Inflammatory macrophage treated with lipopolysaccharide for 4 hours (primary cell): ENCODE measurements at places on chromosomes 1 and 21.

DNA sequence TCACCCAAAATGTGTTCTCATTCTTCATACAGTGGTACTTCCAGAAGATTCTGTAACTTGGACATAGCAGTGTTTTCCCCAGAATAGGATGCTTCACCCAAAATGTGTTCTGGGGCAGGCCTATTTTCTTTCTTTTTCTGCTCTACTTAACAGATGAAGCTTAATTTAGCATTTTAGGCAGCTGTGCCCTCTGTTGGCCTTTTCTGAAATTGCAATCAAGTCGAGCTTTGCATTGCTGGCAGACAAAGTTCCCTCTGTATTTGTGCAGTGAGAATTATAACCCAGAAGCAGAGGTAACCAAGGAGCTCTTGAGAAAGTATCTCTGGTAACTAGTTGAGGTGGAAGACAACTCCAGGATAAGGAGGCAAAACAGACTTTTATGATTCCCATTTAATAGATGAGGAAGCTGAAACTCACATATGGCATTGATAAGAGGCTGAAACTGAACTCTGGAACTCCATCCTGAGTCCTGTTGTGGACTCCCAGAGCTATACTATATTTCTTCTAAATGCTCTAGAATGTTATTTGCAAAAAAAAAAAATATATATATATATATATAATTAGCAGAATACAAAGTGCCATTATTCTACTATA, 50.3 kb upstream of the L1TD1 start:
- peak; percentile 42 for DNase-seq

GRCh38 chr1:116842654-116843053, 67.1 kb upstream of the PTGFRN start:
- DNase-seq, result no peak

DNA sequence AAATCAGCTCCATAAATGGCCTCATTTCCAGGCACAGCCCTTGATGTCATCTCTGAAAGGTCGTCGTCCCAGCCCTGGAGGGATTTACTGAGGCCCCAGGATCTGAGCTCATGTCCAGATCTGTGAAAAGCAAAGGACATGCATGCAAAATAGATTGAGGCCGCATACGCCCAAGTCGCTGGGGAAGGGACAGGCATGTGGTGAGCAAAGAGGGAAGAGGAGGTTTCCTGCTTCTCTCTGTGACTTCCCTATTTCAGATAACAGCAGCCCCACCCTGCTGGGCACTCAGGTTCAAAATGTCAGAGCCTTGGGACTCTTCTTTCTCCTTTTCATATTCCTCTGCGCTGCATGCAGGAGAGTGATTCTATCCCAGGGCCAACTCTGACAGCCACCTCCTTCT, 197.2 kb downstream of the ADSS2 start:
- DNase-seq, result peak; percentile 94

DNA sequence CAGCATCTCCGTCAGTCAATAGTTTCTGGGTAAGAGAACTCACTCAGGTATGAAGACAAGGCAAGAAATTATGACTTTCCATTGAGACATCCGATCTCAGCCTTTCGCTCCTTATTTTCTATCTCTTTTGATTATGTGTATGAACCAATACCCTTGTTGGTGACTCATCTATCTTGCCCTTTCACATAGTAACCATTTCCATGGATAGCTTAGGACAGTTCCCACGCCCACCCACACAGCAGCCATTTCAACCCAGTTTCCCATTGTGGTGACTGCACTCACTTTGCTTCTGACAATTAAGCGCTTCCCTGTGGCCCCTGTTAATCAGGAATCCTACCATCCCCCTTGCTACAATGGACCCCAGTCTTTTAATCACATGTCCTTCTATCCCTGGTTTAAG, 210.6 kb upstream of the ADGRL2 start:
- no peak for DNase-seq

GRCh38 chr1:22418933-22419382, 32.7 kb upstream of the ZBTB40 start:
- DNase-seq, result no peak

DNA sequence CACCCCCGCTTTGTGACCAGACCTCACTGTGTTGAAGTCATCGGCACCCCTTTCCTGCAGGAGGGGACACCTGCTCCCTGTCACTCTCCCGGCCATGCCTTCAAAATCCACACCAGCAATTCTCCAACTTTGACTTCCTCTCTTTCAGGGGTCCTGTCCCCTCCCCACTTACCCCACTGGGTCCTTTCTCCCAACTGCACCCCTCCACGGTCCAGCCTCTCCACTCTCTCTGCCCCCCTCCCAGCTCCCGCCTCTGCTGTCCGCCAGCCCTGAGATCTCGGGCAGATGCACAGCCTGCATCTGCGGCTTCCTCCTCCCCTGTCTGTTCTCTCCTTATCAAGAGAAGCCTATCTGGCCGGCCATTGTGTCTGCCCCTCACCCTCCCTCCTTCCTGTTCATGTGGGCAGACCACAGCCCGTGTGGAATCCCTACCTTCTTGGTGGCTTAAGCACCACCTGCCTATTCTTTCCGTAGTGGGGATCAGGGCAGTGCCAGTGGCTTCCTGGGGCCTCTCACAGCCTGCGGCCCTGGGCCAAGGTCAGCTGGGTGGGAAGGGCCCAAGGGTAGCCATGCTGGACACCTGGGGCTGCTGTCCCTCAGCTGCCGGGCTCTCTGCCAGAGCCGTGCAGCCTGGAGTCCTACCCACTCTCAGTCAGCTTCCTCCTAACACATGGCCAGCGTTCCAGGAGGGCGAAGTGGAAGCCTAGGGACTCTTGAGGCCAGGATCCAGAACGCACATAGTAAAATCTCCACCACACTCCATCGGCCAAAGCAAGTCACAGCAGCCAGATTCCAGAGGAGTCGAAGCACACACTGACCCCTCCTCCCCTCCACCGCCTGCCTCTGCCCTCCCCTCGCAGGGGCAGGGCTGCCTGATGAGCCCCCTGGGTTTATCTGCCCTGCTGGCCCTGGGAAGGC, 5.1 kb upstream of the HES4 start:
- no peak for DNase-seq

DNA sequence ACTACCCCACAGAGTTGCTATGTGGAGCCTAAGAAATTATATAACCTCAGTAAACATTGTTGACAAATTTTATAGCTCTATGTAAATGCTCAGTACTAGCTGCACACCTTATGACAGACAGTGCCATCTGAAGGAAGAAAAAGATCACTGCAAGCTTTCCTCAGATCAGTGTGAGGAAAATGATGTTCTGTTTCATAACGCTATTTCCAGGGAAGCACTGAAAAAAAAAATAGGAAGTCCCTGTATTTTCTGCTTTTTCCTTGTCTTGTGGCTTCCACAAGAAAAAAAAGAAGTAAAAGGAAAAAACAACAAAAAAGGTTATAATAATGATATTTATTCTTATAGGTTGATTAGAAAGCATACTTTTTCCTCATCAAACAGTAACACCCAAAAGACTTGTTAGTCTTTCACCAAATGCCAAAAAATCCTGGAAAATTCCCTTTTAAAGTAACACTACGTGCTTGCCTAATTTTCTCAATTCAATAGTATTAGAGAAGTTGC, 23.2 kb downstream of the LYST start:
- DNase-seq, result peak; percentile 71

DNA sequence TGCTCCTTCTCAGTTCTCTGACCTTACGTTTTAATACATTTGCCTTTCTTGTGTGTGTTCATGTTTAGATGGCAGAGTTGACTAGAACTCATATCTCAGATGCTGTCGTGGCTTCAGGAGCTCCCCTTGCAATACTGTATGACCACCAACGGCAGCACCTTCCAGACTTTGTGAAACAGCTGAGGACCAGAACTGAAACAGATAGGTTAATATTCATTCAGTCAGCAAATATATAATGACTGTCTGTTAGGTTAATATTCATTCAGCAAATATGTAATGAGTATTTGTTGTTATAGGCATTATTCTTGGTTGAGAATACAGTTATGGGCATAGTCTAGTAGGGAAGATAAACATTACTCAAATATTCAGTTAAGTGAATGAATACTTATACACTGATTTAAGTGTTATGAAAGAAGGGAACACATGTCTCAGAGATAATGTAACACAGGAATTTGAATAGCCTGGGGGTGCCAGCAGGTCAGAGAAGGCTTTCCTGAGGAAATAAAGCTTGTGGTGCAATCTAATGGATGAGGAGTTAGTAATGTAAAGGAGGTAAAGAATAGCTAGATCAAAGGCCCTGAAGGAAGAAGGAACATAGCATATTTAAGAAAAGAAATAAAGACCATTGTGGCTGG, 88.5 kb downstream of the CEP350 start:
- DNase-seq, result no peak

DNA sequence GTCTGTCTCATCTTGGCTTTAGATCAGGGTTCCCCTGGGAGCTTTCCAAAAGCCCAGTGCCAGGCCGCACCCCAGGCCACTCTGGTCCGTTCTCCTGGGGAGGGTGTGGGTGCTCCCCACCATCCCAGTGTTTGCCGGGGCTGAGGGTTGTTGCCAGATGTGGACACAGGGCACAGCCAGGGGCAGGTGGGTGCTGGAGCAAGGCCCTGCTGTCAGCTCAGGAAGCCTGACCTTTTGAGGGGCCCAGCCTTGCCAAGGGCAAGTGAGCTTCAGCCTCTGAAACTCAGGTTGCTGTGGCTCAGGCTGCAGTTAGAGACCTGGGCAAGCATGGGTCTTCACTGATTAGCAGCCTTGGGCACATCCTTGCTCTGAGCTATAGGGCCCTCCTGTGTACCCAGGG, 22.8 kb upstream of the ZBTB21 start:
- DNase-seq, result no peak

GRCh38 chr1:42380586-42381279, at the start of gene RIMKLA:
Gene RIMKLA, plus strand, starts transcription at chr1:42380792. Its CDS starts 143 bp downstream, at chr1:42380935.
- DNase-seq, result peak; percentile 7

DNA sequence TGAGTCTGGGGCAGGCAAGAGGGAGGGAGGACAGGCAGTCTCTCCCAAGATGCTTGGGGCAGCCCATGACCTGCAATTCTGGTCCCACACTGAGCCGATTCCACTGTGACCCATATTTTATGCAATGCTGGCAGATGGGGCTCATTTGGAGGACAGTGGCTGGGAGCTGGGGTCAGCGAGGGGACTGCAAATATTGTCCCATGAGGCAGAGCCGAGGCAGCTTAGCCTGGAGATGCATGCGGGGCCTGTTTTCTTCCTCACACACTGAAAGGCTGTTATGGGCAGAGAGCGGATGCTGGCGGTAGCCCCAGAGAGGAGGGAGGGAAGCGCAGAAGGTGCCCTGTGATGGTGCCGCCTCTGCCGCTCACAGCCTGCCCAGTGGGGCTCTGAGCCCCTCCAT, 128.5 kb upstream of the POU3F1 start:
- DNase-seq, result no peak

DNA sequence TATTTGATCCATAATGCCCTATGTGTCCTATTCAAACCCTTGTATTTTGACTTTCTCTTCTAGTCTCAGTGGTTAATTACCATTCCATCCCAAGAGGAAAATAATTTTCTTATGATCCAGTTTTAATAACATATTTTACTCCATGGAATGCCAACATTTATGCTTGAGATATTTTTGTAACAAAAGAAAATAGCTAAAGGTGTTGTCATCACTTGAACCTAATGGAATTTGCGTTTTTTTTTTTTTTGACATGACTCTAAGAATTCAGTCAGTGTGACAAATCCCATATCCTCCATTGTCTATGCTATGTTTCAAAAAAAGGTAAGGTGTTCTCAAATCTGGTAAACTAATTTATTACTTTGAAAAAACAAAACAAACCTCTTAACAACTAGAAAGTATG, 324.1 kb upstream of the ADAMTS5 start:
- no peak for DNase-seq

- no peak for DNase-seq
These were observed 25.7 kb downstream of the LY9 start for GRCh38 chr1:160821627-160822026.

DNA sequence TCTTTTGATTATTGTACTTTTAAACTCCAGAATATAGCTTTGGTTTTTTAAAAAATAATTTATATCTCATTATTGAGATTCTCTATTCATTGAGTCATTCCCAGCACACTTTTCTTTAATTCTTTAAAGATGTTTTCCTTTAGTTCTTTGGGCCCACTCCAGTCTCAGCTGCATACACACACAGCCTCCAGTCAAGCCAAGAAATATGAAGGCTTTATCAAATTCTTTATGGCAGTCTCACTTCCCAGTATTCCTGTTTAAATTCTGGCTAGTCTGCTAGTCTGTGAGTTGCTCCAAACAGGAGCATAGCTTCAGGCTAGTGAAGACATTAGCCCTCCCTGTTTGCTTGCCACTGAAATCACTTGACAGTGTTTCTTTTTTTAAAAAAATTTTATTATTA, 61.2 kb downstream of the CRP start:
- no peak for DNase-seq

GRCh38 chr1:222109836-222110235, 367.9 kb upstream of the DUSP10 start:
- DNase-seq, result no peak

- no peak for DNase-seq
These were observed 59.8 kb downstream of the CAPN2 start for GRCh38 chr1:223771814-223772770.

GRCh38 chr1:200226268-200226968, 183.4 kb downstream of the ZNF281 start:
- DNase-seq, result no peak

GRCh38 chr1:156945881-156946661, 25.6 kb downstream of the LRRC71 start:
- DNase-seq, result no peak

DNA sequence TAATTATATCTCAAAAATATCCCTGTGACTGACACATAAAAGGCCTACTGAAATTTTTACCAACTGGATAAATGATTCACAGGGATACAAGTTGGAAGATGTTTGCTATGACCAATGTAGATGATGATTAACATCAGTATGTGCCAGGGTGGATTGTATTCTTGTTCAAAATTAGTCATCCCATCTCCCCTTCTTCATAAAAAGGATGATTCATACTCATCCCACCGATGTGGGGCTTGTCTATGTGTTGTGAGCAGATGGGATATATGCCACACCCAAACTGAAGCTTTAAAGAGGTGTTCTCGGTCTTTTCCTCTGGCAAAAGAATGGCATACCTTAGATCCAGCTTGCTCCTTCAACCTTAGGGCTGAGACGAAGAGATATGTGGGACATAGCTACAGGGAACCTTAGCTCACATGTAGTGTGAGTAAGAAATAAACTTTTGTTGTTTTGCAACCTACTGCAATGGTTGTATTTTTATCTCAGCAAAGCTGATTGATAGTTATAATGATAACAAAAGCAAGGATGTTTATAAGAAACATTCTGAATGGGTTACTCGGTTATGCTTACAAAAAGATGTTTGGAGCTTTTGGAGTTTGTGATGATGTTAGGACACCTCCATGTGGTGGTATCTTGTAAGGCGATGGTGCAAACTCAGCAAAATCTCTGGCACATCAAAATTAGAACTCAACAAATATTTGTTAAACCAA, 29.4 kb downstream of the SPATA17 start:
- no peak for DNase-seq

DNA sequence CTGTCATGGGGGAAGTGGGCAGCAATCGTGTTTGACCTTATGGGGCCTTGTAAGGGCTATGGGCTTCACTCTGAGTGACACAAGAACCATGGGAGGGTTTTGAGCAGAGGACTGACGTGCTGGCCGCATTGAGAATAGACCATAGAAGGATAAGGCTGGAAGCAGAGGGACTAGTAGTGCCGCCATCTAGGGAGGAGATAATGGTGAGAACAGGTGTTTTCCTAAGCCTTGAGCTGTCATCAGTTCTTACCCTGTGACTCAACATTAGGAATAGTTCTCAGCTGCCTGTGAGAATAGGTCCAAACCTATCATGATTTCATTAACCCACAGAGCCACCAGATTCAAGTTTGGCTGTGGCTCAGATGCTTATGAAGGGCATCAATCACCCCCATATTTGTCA, 228.5 kb downstream of the CACNA1E start:
- DNase-seq, result no peak
